ENCODE measurements at places on chromosomes 16 and 17.

GRCh38 chr17:82667668-82668000 is 19.4 kb upstream of the WDR45B start:
- H3K36me3 ChIP-seq: no peaks in the 10 kb centered on the region
- no peak for DNase-seq
- no peaks in the 10 kb centered on the region for H3K27me3 ChIP-seq
- no peak overlapping the region for H3K4me3 ChIP-seq
- H3K27ac ChIP-seq: no peak overlapping the region
- peaks cover 8% of the 10 kb centered on the region for H3K4me1 ChIP-seq

DNA sequence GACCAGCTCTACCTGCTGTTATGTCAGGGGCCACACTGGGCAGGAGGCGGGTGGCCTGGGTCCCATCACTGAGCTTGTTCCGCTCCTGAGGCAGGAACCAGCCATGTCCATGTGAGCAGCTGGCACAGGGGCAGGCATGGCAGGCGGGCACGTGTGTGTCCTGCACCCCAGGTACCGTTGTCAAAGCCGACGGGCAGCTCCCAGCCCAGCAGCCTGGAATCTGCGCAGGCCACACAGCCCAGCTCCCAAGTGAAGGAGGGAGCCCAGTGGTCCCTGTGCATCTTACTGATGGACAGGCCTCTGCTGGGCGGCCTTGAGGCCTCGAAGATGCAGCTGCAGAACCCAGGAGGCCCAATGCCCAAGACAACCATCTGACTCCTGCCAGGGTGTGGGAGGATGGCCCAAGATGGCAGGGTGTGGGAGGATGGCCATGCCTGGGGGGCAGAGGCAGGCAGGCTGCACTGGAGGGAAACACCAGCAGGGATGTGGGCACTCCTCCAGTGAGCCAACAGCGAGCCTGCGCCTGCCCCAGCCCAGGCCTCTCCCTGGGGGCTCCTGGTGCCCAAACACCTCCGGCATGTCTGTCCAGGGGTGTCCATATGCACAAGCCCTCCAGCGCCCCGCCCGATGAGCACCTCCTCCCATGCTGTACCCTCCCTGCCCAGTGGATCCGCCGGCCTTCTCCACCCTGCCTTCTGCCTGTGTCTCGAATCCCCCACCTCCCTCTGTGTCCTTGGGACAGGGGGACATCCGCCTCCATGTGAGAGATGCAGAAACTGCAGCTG is 12.8 kb downstream of the FAM83G start:
- no peak for DNase-seq
- no peak overlapping the region for H3K27ac ChIP-seq
- H3K4me3 ChIP-seq: no peak overlapping the region
- H3K4me1 ChIP-seq: peaks cover 36% of the 10 kb centered on the region

DNA sequence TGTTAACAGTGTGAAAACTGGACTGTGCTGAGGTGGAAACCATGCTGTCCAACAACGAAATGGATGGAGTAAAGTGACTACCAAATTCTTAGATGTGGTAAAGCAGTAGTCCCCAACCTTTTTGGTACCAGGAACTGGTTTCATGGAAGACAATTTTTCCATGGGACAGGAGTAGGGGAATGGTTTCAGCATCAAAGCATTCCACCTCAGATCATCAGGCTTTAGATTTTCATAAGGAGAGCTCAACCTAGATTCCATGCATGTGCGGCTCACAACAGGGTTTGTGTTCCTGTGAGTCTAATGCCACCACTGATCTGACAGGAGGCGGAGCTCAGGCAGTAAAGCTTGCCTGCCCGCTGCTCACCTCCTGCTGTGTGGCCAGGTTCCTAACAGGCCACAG is 11.5 kb downstream of the SLX4 start:
- DNase-seq: no peak
- no peak overlapping the region for H3K27ac ChIP-seq
- H3K36me3 ChIP-seq: peaks cover 15% of the 10 kb centered on the region
- no peak overlapping the region for H3K4me3 ChIP-seq
- H3K27me3 ChIP-seq: no peaks in the 10 kb centered on the region

DNA sequence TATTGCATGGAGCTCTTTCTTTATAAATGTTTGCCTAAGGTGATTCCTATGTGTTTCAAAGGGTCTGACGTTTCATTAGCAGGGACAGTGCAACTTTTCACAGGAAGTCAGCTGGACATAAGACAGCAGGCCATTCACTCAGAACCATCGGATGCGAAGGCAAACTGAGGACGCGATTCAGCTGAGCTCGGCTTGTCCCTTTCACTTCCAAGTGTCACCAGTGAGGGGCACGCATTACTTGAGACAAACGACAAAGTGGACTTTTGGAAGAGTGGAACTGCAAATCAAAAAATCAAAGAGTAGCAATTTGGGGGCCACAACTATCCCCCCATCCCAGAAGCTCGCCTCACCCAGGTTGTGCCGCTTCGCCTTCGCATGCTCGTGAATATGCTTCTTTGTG is 14.6 kb downstream of the USP22 start:
- DNase-seq: no peak
- peak overlapping the region; percentile 97 for H3K27ac ChIP-seq
- H3K27me3 ChIP-seq: no peaks in the 10 kb centered on the region
- H3K4me3 ChIP-seq: no peak overlapping the region

- no peak overlapping the region for H3K4me3 ChIP-seq
- no peak for DNase-seq
- no peak overlapping the region for H3K27ac ChIP-seq
Observed at GRCh38 chr16:27520982-27521673, 28.6 kb downstream of the GTF3C1 start.

All from activated T-cell treated with anti-CD3 and anti-CD28 coated beads, Interleukin-2, amount 50 U/mL, for 72 hours (primary cell).